ENCODE measurements at places on chromosomes 5 and 9. TPM values are rescaled to one million over a fixed set of nuclear protein-coding genes. Genes with fewer than 3 reads are reported as not detected.

GRCh38 chr9:136059851-136060670, 35.0 kb downstream of the NACC2 start:
- no peak for DNase-seq

Gene CTXN3
- polyA plus RNA-seq, result 1.2 TPM

GRCh38 chr5:157473383-157474320, 13.6 kb downstream of the NIPAL4 start:
- peak; percentile 18 for DNase-seq

GRCh38 chr9:37192803-37193202, 72.4 kb downstream of the ZCCHC7 start:
- no peak for DNase-seq

- DNase-seq, result no peak
These were observed 241.5 kb downstream of the TLE4 start for GRCh38 chr9:79813258-79813638.

DNA sequence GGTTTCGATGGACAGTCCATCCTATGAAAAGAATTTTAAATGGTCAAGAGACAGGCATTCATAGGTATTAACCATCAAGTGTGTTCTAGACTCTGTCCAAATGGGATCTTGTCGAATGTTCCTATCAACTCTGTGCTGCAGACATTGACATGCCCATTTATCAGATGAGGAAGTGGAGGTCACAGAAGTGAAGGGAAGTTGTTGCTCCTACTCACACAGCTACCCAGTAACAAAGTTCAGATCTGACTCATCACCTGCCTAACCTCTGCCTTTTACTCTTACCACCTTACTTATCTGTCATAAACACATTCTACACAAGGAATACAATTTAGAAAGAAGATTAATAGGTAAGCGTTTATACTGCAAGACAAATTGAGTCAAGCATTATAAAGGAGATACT, 426.2 kb upstream of the BRINP1 start:
- no peak for DNase-seq

DNA sequence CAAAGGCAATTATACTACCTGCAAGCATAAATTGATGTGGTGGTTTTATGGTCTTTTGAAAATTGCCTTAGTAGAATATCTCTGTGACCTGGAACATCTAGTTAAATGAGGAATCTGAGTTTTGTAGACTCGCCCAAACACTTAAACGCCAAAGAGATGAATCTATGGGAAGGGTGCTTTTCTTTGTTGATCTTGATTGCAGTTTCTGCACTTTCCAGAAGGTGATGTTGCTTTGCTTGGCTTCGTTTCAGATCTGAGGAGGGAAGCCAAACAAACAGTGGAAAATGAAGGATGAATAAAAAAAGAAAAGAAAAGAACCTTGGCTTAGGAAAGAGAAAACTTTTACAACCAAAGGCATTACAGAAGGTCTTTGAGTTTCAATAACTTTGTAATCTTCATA, 1021.2 kb downstream of the NR2F1-AS1 start:
- no peak for DNase-seq

DNA sequence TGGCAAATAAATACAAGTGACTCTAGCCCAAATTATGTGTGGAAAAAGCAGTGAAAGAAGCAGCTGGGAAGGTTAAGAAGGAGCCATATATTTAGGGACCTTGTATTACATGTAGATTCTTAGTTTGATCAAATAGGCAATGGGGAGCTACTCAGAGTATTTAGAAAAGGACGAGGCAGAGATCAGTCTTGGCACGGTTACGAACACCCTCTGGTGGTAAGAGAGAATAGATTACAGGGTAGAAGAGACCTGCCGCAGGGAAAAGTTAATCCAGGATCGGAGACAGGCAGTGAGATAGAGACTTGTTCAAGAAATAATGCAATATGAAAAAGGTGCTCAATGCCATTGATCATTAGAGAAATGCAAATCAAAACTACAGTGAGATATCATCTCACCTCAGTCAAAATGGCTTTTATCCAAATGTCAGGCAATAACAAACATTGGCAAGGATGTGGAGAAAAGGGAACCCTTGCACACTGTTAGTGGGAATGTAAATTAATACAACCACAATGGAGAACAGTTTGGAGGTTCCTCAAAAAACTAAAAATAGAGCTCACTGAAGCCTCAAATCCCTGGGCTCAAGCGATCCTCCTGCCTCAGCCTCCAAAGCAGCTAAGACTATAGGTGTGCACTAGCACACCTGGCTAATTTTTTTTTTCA, 12.0 kb downstream of the INIP start:
- DNase-seq, result no peak

DNA sequence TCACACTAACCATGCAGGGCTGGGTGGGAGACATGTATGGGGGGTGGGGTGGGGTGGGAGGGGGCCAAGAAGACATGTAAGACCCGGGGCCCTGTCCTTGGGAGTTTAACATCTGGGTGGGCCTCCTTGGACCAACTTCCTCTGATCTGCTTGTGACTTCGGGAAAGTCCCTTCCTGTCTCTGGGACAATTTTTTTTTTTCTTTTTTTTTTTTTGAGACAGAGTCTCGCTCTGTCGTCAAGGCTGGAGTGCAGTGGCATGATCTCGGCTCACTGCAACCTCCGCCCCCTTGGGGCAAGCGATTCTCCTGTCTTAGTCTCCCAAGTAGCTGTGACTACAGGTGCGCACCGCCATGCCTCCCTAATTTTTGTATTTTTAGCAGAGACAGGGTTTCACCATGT, 23.8 kb upstream of the IER5L start:
- no peak for DNase-seq

DNA sequence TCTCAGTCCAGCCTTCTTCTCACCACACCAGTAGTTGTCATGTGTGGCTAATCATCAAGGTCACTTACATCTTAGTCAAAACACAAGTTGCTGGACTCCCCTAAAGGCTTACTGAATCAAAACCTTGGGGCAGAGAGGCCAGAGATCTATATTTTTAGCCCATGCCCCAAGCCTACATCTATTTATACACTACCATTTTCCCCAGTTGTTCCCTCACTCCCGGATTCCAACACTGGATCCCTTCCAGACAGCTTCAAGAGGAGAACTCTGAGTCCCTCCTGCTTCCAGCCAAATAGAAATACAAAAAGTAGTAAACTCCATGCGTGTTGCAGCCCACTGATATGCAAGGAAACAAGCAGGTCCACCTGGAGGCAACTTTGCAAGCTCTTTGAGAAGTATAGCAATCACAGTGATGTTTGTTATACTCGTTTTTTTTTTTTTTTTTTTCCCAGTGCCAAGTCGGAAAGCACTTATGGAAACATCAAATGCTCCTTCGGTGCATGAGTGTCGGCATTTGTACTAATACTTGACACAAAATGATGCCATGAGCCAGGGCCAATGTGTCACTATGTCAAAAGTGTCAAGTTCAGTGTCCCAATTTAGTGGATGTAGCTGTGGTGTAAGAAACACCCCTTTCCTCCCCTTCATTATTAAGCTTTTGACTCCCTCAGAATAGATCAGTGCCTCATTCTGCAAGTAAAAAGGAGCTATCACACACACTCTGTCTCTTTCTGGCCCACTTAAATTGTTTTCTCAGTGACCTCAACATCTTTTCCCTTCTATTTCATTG, 594.2 kb upstream of the SGCD start:
- DNase-seq, result no peak

Gene MELK
- polyA plus RNA-seq, result 8.5 TPM

GRCh38 chr5:79793722-79794121, 104.1 kb downstream of the CMYA5 start:
- DNase-seq, result no peak

DNA sequence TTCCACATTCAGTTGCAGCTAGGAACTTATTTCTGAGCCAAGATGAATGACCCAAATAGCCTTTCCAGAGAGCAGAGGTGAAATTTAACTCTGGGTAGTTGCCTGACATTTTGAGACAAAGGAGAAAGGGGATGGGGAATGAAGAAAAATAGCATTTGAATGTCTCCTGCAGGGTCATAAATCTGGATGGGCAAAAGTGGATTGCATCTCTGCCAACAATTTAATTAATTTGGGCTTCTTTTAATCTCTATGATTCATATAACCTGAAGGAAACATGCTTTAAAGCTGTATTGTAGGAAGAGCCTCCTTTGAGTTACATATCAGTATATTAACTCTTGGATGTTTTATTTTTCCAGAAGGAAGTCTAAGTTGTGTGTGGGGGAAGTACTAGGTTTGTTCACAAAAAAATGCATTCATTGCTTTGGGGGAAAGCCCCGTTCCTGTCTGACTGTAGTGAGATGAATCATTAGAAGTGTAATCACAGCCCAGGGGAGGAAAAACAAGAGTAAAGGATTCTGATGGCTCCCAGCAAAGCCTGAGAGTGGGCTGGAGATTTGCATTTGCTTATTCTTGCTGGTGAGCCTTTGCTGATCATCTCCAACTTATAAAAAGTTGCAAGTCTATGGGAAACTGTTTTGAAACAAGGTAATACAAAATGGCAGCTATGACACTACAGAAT, 133.0 kb upstream of the IQGAP2 start:
- DNase-seq, result no peak

DNA sequence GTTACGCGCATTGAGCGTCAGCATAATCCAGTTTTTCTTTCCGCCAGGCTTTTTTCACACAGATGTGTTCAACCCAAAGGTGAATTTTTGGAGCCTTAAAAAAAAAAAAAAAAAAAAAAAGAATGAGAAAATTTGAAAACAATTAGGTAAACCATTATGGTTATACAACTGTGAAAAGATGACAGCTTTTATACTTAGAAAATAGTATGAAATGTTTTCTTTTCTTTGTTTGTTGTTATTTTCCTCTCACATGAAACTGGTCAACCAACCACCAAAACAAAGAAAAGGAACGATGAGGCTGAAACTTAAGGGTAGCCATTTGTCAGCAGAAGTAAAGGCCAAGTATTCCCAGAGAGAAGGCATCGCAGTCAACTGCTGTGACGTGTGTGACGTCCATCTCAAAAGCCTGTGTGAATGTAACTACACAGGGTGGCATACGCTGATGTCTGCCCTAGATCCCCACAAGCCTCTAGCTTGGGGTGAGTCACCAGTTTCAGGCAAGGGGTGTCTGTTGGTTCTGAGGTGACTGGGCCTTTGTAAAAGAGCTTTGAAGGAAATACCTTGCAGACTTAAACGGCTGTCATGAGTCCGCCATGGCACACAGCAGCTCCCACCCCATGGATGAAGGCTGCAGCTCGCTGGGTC, 182.9 kb downstream of the AOPEP start:
- no peak for DNase-seq

Gene TAF11L9
- not detected for polyA plus RNA-seq

- DNase-seq, result peak; percentile 41
These were observed 10.6 kb downstream of the GRIN3A start for GRCh38 chr9:101727612-101728524.

Measured in hindlimb muscle (tissue), 1 donor.